CD4-positive, alpha-beta T cell treated with Interleukin-17A for 4 hours (primary cell): ENCODE measurements at places on chromosomes 3 and 15.

GRCh38 chr3:52144796-52145735, 9.2 kb downstream of the POC1A start:
- no peak for DNase-seq

GRCh38 chr15:25671132-25671531, 192.0 kb downstream of the ATP10A start:
- DNase-seq, result no peak

GRCh38 chr3:45597581-45597980, 3.0 kb downstream of the LIMD1 start:
- no peak for DNase-seq

GRCh38 chr3:183537295-183537730, 18.2 kb downstream of the KLHL6 start:
- no peak for DNase-seq

- DNase-seq, result no peak
Observed at GRCh38 chr3:125144653-125145314, 67.8 kb downstream of the SLC12A8 start.

GRCh38 chr15:86653344-86654197, 573.9 kb downstream of the AGBL1 start:
- no peak for DNase-seq
